ENCODE measurements at places on chromosomes 7 and 10.

DNA sequence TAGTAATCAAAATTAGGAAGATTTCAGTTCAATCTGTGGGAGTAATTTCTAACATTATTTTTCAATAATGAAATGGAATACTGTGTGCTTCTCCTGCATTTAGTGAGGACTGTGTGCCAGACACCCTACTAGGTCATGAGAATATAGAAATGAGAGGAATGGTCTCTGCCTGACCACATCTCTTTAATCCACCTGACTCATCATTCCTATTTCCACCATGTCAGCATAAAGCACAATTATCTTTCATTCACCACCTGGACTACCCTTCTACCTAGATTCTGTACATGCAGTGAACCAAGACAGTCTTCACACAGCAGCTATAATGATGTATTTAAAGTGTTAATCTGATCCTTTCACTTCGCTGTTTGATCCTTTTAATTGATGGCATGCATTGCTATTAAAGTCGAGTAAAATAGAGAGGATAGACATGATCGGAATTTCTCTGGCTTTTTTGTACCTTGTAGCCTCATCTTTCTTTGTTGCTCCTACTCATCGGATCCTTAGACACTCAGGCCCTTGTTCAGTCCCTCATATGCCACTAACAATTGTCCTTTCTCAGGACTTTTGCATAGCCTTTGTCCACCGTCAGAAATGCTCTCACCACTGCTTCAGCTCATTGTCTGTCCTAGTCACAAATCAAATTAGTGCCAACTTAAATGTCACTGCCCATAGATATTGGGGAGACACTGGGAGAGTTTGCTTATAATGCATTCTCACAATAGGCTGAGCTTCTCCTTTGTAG is 1037.1 kb downstream of the REEP3 start:
- no peaks in the 10 kb centered on the region for H3K4me1 ChIP-seq
- no peak for DNase-seq
- H3K4me3 ChIP-seq: no peak overlapping the region
- H3K27ac ChIP-seq: no peak overlapping the region

DNA sequence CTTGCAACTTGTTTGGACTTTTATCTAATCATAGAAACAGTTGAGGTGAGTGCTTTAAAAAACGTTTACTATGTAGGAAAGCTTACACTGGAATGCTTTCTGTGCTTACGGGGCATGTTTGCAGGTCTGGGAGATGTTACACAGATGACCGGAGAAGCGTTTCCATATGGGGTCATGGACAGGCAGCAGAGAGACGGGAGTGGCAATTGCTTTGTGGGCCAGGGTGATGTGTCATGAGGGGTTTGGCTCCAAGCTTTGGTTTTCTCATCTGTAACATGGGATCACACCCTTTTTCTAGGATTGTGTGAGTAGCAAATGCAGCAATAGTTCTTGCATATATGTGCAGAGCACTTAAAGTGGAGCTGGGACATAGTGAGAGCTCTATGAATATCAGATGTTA is 174.8 kb upstream of the MKI67 start:
- no peak overlapping the region for H3K4me3 ChIP-seq
- no peaks in the 10 kb centered on the region for H3K36me3 ChIP-seq
- H3K4me1 ChIP-seq: no peaks in the 10 kb centered on the region
- no peak overlapping the region for H3K27ac ChIP-seq
- DNase-seq: no peak

DNA sequence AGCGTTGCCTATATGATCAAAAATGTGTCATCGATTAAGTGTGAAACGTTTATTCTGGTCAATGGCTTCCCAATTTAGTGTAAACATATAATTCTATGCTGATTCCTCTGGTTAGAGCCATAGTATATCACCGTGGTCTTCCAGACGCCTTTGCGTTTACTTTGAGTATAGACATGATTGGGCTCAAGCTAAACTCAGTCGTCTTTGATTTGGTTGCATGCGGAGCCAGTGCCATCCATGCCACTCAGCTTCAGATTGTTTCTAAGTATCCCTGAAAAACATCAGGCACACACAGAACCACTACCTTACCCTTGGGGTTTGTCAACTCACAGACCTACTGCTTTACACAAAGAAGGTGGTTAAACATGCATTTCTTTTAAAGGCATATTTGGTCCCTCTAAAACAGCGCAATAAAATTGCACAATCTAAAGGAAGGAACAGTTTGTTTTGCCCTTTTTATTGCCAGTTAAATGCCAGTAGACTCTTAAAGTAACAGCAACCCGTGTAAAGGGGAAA is 273.6 kb upstream of the KLF6 start:
- H3K36me3 ChIP-seq: no peaks in the 10 kb centered on the region
- no peak for DNase-seq
- H3K27ac ChIP-seq: no peak overlapping the region
- peaks cover 8% of the 10 kb centered on the region for H3K4me1 ChIP-seq
- no peak overlapping the region for H3K4me3 ChIP-seq
- no peaks in the 10 kb centered on the region for H3K27me3 ChIP-seq

GRCh38 chr10:63763744-63764143 is 242.5 kb downstream of the REEP3 start:
- no peak for DNase-seq
- peaks cover 4% of the 10 kb centered on the region for H3K27me3 ChIP-seq
- H3K36me3 ChIP-seq: no peaks in the 10 kb centered on the region
- H3K27ac ChIP-seq: no peak overlapping the region
- no peak overlapping the region for H3K4me3 ChIP-seq

DNA sequence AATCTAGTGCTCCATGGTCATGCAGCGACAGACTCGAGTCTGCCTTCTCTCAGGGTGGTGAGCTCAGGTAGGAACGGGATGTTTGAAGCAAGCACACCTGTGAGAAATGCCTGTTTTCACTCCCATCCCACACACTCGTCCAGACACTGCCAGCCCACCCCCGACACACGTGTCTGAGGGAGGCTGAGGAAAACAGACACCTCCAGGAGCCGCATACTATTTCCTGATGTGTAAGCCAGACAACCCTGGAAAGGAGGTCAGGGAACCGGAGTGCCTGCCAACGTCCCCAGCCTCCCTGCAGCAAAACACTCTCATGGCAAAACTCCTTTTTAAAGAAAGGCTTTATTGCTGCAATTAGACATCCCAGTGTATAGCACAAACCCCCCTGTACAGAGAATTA is 80.2 kb downstream of the ALOX5 start:
- no peaks in the 10 kb centered on the region for H3K27me3 ChIP-seq
- H3K36me3 ChIP-seq: peaks cover 12% of the 10 kb centered on the region
- no peak for DNase-seq
- H3K4me1 ChIP-seq: peaks cover 11% of the 10 kb centered on the region
- H3K27ac ChIP-seq: no peak overlapping the region
